ENCODE measurements at places on chromosomes 4 and X. TPM values are rescaled to one million over a fixed set of nuclear protein-coding genes. Genes with fewer than 3 reads are reported as not detected.

DNA sequence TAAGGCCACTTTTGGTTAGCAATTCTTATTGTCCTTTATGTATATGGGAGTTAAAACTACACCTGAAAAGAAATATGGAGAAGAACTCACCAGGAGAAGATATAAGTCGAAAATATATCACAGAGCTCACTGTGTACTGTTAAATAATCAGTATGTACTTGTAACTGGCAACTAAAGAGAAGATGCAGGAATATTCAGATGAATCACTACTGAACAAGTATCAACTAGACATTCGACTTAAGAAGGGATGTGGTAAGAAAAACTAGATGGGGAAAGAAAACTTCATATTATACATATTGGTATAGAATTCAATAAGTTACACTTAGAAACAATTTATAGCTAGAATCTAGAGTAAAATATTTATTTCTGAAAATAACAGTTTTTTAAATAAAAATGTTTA lies 230.0 kb downstream of the CAMK2D start:
- H3K27ac ChIP-seq = no peak overlapping the region
- no peaks in the 10 kb centered on the region for H3K27me3 ChIP-seq
- no peak for DNase-seq
- H3K4me1 ChIP-seq = no peaks in the 10 kb centered on the region
- no peaks in the 10 kb centered on the region for H3K36me3 ChIP-seq

DNA sequence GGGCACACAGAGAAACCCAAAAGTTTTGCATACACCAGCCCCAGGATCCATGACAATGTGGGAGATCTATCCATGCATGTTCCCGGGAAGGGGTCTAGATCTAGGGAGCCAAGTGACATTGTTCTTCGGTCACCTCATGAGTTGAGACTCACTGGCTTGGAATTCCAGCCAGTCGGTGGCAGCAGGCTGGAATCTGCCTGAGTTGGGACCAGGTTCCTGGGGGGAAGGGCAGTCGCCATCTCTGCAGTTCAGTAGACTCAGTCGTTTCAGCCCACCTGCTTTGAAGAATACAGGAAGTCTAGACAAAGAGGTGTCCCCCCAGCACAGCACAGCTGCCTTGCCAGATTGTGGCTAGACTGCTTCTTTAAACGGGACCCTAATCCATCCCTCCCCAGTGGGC lies 46.0 kb upstream of the PBDC1 start:
- no peaks in the 10 kb centered on the region for H3K36me3 ChIP-seq
- H3K27me3 ChIP-seq = peaks cover 43% of the 10 kb centered on the region
- DNase-seq = no peak
- H3K4me1 ChIP-seq = no peaks in the 10 kb centered on the region
- H3K27ac ChIP-seq = no peak overlapping the region

GRCh38 chr4:74671080-74671698 lies 123.1 kb downstream of the BTC start:
- no peaks in the 10 kb centered on the region for H3K36me3 ChIP-seq
- DNase-seq = peak; percentile 52
- H3K4me3 ChIP-seq = no peak overlapping the region

DNA sequence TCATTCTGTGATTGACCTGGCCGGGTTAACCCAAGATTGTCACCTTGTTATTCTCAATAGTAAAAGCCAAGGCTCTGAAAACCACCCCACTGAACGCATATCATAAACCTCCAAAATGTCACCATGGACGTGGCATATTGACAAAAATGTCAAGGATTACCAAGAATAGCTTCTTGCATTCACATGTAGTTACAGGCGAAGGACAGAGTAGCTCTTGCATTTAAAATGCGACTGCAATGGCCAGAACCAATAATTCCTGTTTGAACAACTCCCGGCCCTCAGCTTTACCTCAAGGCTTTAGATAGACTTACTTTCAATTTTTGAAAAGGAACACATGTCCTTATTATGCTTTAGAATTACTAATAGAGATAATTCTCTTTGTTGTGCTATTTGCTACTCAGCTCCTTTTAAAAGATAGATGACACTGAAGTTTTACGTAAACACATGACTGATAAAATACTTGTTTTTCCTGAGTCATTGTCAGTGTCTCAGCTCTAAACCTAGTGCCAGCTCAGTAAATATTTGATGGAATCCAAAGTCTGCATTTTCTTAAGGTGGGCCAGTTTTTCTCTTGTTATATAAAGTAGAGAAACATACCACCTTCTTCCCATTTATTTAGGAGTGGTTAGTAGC lies 66.3 kb downstream of the CLDN34 start:
- no peaks in the 10 kb centered on the region for H3K36me3 ChIP-seq
- peak overlapping the region; percentile 80 for H3K27ac ChIP-seq
- no peaks in the 10 kb centered on the region for H3K27me3 ChIP-seq
- H3K4me1 ChIP-seq = peaks cover 7% of the 10 kb centered on the region

DNA sequence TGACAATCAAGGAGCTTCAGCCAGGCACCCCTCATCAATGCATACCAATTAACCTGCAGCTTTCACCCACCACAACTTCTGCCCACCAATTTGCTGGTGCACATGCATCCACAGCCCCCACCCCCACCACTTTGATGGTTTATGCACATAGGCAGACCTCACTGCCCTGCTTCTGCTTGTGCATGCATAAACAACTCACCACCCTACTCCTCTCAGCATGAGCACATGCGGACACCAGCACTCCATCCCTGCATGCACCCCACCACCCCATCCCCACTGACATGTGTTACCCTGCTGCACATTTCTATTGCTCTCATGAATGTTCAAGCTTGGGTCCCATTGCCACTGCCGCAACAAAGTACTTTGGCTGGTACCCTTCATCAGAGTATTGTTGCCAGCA lies 94.5 kb upstream of the GALNTL6 start:
- no peaks in the 10 kb centered on the region for H3K36me3 ChIP-seq
- H3K4me3 ChIP-seq = no peak overlapping the region
- no peaks in the 10 kb centered on the region for H3K4me1 ChIP-seq
- no peak overlapping the region for H3K27ac ChIP-seq

DNA sequence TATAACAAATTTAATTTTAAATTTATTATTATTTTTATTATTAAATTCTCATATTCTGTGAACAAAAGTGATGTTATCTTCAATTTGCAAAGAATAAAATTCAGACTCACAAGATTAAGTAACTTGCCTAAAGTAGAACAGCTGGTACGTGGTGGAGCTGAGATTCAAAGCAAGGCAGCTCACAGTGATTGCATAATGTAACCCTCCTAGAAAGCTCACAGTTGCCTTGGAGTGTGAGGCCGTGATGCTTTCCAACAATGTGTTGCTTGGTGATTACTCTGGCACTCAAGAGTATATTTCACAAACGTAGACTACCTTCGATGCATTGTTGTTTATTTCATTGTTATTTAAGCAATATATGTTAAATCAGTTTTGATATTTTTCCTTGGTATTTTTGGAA lies 1039.2 kb upstream of the PABPC4L start:
- no peak for DNase-seq
- H3K27me3 ChIP-seq = no peaks in the 10 kb centered on the region
- H3K4me3 ChIP-seq = no peak overlapping the region
- H3K4me1 ChIP-seq = no peaks in the 10 kb centered on the region
- H3K27ac ChIP-seq = no peak overlapping the region
- H3K36me3 ChIP-seq = no peaks in the 10 kb centered on the region

GRCh38 chr4:176156656-176157055 lies 38.7 kb downstream of the SPATA4 start:
- no peaks in the 10 kb centered on the region for H3K36me3 ChIP-seq
- no peak overlapping the region for H3K4me3 ChIP-seq
- H3K27me3 ChIP-seq = no peaks in the 10 kb centered on the region

GRCh38 chrX:39874202-39874816 lies 223.4 kb downstream of the BCOR start:
- H3K4me1 ChIP-seq = no peaks in the 10 kb centered on the region
- H3K4me3 ChIP-seq = no peak overlapping the region
- peaks cover 9% of the 10 kb centered on the region for H3K27me3 ChIP-seq
- H3K36me3 ChIP-seq = no peaks in the 10 kb centered on the region
- no peak overlapping the region for H3K27ac ChIP-seq
- no peak for DNase-seq

DNA sequence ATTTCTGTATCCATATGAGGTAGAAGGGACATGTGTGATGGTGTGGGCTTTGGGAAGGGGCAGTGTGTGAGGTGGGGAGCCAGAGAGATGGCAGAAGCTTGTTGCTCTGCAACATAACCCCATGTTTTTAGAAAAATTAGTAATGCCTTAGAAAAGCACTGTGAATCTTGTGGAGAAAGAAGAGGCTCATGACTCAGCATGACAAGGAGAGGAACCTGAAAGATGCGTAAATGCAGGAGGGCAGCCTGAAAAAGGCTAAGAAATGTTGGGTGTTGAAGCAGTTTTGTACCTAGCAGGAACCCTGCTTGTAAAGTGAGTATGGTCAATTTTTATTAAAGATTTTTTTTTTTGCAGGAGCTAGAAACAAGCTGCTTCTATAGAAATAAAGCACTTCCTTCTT lies 59.8 kb downstream of the ARSJ start:
- H3K36me3 ChIP-seq = no peaks in the 10 kb centered on the region
- no peaks in the 10 kb centered on the region for H3K4me1 ChIP-seq
- no peak overlapping the region for H3K27ac ChIP-seq
- no peak for DNase-seq

DNA sequence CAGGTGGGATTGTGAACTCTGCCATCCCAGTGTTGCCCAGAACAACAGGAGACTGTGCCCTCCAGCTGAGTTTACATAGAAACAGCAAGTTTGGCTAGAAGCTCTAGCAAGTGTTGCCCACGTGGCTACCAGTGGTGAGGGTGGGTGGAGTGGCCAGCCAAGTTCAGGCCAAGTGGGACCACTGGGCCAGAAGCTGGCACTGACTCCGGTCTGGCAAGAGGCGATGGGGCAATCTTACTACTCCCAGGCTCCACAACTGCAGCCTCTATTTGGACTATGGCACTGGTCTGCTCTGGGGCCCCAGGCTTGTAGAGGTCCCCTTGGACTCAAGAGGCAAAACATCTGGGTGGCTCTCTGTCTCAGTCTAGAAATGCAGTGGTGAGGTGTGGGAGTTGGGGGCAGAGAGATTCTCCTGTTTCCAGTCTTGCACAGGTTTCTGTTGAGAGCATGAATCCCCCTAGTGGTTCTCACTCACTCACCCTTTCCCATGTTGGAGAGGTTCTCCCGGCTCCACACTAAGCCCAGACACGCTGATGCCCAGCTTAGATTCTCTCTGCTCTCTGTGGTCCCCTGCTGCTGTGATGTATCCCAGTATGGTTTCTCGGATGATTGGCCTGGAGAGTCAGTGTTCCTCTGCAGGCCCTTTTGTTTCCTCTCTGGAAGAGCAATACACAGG lies 615.3 kb downstream of the PDHA2 start:
- H3K4me3 ChIP-seq = no peak overlapping the region
- no peaks in the 10 kb centered on the region for H3K4me1 ChIP-seq
- H3K27me3 ChIP-seq = no peaks in the 10 kb centered on the region
- no peaks in the 10 kb centered on the region for H3K36me3 ChIP-seq

DNA sequence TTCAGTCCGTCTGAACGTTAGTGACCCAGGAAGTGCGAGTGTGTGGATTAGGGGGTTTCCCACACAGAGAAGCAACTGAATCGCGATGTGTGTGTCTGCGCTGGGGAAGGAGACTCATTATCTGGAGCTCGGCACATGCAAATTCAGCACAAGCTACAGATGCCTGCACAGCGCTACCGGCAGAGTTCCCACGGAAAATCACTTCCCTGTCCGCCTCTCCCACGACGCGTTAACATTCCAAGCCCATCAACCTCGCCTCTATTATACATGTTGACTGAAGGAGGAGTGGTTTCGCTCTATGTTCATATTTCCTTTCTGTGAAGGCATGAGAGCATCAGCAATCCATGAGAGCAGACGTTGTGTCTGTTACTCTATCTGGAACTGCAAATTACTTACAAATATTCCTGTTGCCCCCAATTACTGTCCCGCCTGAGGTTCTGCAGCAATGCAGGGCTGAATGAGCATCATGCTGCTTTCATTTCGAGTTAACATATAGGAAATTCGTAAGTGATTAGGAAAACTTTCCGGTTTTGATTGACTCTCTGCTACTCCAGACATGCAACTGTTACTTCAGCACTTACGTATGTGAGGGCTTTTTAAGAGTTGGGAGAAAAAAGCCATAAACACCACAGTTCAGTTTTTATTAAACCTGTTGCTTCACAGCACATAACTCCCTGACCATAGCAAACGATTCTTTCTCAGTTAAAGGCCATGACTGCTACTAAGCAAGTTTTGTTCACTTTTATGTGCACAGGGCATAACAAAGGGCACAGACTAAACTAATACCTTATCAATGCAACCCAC lies 15.0 kb upstream of the MTNR1A start:
- H3K36me3 ChIP-seq = no peaks in the 10 kb centered on the region
- no peaks in the 10 kb centered on the region for H3K27me3 ChIP-seq
- H3K4me3 ChIP-seq = no peak overlapping the region
- H3K27ac ChIP-seq = no peak overlapping the region
- no peak for DNase-seq
- no peaks in the 10 kb centered on the region for H3K4me1 ChIP-seq

- H3K4me1 ChIP-seq = no peaks in the 10 kb centered on the region
- H3K27me3 ChIP-seq = peaks cover 19% of the 10 kb centered on the region
Observed at GRCh38 chrX:106401965-106402559, 209.7 kb upstream of the RADX start.

DNA sequence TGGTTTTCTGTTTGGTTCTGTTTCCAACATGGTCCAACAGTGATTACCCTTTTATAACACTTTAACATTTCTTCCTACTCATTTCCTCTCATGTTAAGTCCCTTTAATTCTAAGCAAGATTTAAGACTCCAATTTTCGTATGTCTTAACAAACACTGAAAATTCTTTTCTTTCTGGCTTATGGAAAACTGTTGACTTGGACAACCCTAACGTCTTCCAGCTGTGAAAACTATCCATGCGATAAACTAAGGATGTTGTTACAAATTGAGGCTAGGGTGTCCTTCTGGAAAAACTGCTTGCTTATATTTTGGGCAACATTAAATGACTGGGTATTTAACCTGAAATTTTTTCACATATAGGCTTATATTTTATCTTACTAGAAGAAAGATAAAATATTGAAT lies 33.9 kb upstream of the RTL3 start:
- H3K4me3 ChIP-seq = no peak overlapping the region
- no peaks in the 10 kb centered on the region for H3K27me3 ChIP-seq
- no peak for DNase-seq
- no peak overlapping the region for H3K27ac ChIP-seq
- H3K36me3 ChIP-seq = no peaks in the 10 kb centered on the region

DNA sequence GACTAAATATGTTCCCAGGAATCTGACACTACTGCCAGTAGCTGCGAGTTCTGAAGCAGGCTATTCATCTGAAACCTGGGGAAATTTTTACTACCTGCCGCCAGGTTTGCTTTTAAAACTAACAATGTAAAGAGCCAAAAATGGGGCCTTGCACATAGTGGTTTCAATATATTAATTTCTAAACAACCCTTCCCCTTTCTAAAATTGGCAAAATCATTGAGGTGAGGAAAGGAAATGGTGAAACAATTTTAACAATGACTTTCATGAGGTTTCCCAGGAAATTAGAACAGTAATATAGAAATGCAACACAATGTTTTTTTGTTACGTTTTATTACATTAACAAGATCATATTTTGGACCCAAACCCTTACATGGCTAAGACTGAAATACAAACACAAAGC lies 21.3 kb downstream of the FANCB start:
- no peak for DNase-seq
- no peak overlapping the region for H3K4me3 ChIP-seq
- H3K27me3 ChIP-seq = no peaks in the 10 kb centered on the region
- no peak overlapping the region for H3K27ac ChIP-seq
- no peaks in the 10 kb centered on the region for H3K36me3 ChIP-seq
- no peaks in the 10 kb centered on the region for H3K4me1 ChIP-seq

- H3K4me1 ChIP-seq = no peaks in the 10 kb centered on the region
- no peaks in the 10 kb centered on the region for H3K36me3 ChIP-seq
- DNase-seq = no peak
- no peaks in the 10 kb centered on the region for H3K27me3 ChIP-seq
Observed at GRCh38 chrX:11778230-11778629, 20.2 kb downstream of the MSL3 start.

NKX1-1 gene
- not detected for total RNA-seq

SPON2 gene
- 75.3 TPM for total RNA-seq

PIR gene
- total RNA-seq = 48.6 TPM

FGF5 gene
- not detected for total RNA-seq

GLRB gene
- total RNA-seq = 9.0 TPM

PACRGL gene
- total RNA-seq = 12.2 TPM

All from adrenal gland (tissue), 19 donors.